ENCODE measurements at places on chromosomes 1 and 21.

GRCh38 chr1:35640380-35641232 lies 720 bp downstream of the PSMB2 start:
- no peak for DNase-seq

GRCh38 chr1:180254496-180254819 lies 24.4 kb downstream of the LHX4 start:
- no peak for DNase-seq

DNA sequence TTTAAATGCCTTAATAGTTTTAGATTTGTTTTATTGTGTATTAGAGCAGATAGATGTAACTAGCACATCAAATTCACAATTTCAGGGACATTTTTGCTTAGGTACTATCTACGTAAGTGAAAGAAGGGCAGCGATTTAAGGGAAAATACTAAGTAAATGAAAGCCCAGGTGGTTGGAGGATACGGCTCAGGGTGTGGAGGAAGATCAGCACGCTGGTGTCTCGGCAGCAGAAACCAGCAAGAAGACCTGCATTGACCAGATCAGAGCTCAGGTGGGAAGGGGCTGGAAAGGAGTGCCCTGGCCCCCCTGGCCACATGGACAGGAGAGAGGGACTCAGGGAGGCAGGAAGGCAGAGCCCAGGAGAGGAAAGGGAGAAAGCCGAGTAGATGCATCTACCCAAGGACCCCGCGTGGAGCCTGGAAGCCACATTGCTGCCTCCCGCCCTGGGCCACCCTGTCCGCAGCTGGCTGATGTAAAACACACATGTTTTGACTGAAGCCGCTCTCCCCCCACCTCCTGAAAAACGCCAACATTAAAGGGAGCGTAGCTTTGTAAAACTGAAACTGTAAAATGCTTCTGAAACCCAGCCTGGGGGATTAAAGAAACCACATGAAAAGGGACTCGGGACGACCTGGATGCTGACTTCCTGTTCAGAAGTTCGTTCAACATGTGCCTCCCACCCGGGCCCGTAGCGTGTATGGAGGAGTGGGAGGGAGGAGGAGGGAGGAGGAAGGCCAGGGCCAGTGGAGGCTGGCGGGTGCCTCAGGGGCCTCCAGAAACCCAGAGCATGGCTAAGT lies 72.6 kb upstream of the TARDBP start:
- peak; percentile 77 for DNase-seq

DNA sequence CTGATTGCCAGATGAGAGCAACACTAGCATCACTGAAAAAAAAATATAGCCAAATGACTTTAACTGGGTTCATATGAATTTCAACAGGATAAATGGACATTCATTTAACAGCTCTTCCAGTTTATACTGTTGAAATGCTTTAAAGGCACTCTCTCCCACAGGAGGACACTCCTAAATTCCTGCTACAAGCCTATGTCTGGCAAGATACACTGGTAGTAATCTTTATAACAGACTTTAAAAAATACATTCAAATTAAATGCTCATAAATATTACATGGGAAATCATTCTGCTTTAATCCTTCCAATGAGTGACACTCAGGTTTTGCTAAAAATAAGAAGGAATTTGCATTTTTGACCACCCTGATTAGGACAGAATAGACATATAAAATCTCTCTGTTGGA lies 526.7 kb upstream of the ADAMTS5 start:
- no peak for DNase-seq

DNA sequence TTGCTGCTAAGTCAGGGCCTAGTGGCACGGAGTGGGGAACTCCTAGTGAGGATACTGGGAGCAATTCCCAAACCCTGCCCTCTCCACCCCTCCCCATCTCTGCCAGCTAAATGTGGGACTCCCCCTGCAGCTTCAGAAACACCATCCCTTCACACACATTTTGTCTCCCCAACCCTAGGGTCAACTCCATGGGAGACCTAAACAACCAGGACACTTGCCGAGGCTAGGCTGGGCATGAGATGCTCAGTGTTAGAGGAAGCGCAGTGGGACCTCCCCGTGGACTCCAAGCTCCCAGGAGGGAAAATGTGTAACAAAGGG lies 1.5 kb downstream of the RNF186 start:
- DNase-seq: no peak

All from T-helper 1 cell (primary cell).